ENCODE measurements at places on chromosomes 5 and 9. TPM values are rescaled to one million over a fixed set of nuclear protein-coding genes. Genes with fewer than 3 reads are reported as not detected.

ALDOB gene
- total RNA-seq, result not detected

SOHLH1 gene
- not detected for total RNA-seq

GCNT1 gene
- total RNA-seq, result 33.7 TPM

IFNA2 gene
- total RNA-seq, result not detected

DNA sequence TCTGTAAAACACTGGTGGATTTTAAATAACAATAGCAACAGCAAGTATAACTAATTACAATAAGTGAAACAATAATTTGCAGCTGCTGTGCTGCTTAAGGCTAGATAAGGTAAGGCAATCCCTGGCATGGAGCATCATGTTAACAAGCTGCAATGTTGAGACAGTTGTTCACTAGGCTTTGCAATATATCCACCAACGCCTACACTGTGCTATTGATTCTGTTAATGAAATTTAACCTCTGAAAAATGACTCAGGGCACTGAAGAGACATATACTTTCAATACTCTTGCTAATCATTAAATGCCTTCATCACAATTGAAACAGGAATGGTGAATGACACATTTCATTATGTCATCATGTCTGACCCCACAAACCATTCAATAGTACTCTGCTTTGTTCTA is 255.0 kb downstream of the EFNA5 start:
- no peak overlapping the region for H3K27ac ChIP-seq
- H3K36me3 ChIP-seq, result peaks cover 2% of the 10 kb centered on the region
- peaks cover 2% of the 10 kb centered on the region for H3K4me1 ChIP-seq
- no peak overlapping the region for H3K4me3 ChIP-seq

- H3K4me1 ChIP-seq, result no peaks in the 10 kb centered on the region
- H3K4me3 ChIP-seq, result no peak overlapping the region
- no peaks in the 10 kb centered on the region for H3K36me3 ChIP-seq
- no peak overlapping the region for H3K27ac ChIP-seq
- H3K27me3 ChIP-seq, result no peaks in the 10 kb centered on the region
- no peak for DNase-seq
Observed at GRCh38 chr9:134285215-134285845, 40.9 kb upstream of the RXRA start.

DNA sequence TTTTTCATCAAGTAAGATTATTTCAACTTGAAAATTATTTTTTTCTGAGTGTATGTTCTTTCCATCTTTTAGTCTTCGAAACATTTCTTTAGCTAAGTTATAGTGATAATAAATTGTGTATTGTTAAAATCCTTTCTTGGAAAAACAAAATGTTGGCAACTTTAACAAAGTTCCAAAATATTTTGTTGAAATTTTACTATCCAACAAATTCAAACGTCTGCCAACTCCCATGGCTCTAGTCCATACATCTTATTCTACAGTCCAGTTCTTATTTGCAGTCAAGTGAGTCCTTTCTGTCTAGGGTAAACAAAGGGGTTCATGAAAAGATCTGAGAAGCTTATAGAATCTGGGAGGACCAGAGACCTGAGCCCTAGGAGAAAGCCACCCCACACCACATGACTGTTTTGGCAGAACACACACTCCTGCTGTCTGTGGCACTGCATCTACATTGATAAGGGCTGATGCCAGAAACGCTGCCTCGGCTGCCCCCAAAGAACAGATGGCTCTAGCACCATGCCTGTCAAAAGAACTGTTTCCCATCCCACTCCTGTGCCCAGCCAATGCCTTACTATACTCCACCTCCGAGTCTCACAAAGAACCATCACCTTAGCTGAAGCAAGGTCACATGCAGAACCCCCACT is 47.5 kb downstream of the FEM1C start:
- no peaks in the 10 kb centered on the region for H3K36me3 ChIP-seq
- H3K27me3 ChIP-seq, result no peaks in the 10 kb centered on the region
- H3K4me3 ChIP-seq, result no peak overlapping the region

DNA sequence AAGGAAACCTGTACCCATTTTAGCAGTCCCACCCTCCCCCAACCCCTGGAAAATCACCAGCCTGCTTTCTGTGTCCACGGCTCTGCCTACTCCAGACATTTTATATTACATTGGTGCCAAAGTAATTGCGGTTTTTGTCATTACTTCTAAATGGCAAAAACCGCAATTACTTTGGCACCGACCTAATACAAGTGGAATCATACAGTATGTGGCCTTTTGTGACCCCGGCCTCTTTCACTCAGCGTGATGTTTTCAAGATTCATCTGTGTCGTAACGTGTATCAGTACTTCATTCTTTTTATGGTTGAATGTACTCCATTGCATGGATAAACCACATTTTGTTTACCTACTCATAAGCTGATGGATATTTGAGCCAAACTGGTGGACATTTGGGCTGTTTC is 9.7 kb upstream of the ORM1 start:
- no peak for DNase-seq
- H3K4me3 ChIP-seq, result no peak overlapping the region
- no peaks in the 10 kb centered on the region for H3K27me3 ChIP-seq
- H3K27ac ChIP-seq, result no peak overlapping the region
- no peaks in the 10 kb centered on the region for H3K4me1 ChIP-seq
- H3K36me3 ChIP-seq, result peaks cover 7% of the 10 kb centered on the region

GRCh38 chr5:142537938-142538337 is 148.0 kb downstream of the FGF1 start:
- H3K27me3 ChIP-seq, result no peaks in the 10 kb centered on the region
- H3K36me3 ChIP-seq, result peaks cover 12% of the 10 kb centered on the region
- H3K4me1 ChIP-seq, result peaks cover 2% of the 10 kb centered on the region
- H3K4me3 ChIP-seq, result no peak overlapping the region
- no peak overlapping the region for H3K27ac ChIP-seq
- no peak for DNase-seq

- H3K27ac ChIP-seq, result no peak overlapping the region
- no peak for DNase-seq
- H3K36me3 ChIP-seq, result no peaks in the 10 kb centered on the region
- no peaks in the 10 kb centered on the region for H3K27me3 ChIP-seq
- H3K4me3 ChIP-seq, result no peak overlapping the region
Observed at GRCh38 chr9:17018540-17019196, 116.2 kb upstream of the CNTLN start.

DNA sequence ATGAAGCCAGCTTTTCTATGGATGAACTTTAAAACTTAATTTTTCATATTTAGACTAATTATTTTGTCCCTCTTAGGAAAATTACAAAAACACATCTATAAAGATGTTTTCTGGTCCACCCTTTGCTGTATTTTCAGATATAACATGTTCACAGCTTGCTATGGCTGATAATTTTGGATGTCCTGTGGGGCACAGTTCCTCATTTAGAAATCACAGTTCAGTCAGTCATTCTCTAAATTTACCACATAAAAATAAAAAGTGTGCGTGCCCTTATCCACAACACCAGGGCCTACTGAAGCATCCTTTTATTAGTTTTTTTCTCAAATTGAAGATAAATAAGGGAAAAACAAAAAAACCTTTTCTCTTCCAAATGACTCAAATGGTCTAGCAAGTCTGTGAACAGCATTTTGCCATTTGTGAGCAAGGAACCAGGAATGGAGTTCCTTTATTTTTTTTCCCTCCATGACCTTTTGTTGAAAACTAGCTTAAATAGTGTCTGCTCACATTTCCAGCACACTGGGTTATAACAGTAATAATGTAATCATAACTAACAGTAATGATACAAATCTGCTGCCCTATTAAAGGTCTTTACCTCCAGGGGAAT is 87.1 kb downstream of the CEMIP2 start:
- DNase-seq, result no peak
- no peak overlapping the region for H3K4me3 ChIP-seq
- peaks cover 25% of the 10 kb centered on the region for H3K36me3 ChIP-seq
- no peak overlapping the region for H3K27ac ChIP-seq
- H3K27me3 ChIP-seq, result no peaks in the 10 kb centered on the region

GRCh38 chr5:40226906-40227305 is 452.8 kb upstream of the PTGER4 start:
- H3K4me3 ChIP-seq, result no peak overlapping the region
- no peak overlapping the region for H3K27ac ChIP-seq
- H3K27me3 ChIP-seq, result no peaks in the 10 kb centered on the region
- DNase-seq, result no peak
- no peaks in the 10 kb centered on the region for H3K4me1 ChIP-seq

DNA sequence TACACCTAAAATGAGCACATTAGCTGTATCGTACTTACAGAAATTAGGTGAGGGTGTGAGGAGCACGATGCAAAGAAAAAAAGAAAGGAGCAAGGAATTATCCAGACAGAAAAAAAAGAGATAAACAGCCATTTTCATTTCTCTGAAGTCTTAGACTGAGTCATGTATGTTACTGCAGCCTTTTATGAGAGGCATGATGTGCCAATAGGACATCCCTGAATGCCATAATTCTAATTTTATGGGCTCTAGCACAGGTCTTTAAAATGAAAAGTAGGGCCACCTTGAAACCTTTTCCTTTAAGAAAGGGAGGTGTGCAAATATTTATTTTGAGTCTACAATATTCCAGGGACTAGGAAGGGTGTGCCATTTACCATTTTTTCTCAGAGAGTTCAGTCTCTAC is 74.1 kb upstream of the PTPRD start:
- H3K27ac ChIP-seq, result no peak overlapping the region
- H3K27me3 ChIP-seq, result no peaks in the 10 kb centered on the region
- no peaks in the 10 kb centered on the region for H3K4me1 ChIP-seq
- DNase-seq, result no peak
- no peak overlapping the region for H3K4me3 ChIP-seq

DNA sequence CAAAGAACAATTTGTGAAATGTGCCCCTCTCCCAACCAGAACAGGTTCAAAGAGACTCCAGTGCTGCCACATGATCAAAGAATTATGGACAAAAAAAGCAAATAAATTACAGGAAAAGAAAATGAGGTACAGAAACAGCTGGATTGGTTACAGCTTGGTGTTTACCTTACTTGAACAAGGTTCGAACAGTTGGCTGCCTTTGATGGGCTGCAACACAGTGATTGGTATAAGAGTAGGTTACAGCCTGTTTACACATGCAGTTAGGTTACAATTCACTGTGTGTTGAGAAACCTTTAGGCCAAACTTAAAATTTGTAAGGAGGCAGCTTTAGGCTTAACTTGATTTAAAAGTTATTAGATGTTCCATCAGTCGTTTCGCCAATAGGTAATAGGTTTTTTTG is 3.4 kb upstream of the MOCS2 start:
- no peak overlapping the region for H3K27ac ChIP-seq
- H3K27me3 ChIP-seq, result no peaks in the 10 kb centered on the region
- H3K4me3 ChIP-seq, result no peak overlapping the region
- DNase-seq, result no peak

GRCh38 chr9:95635986-95636671 is 119.4 kb upstream of the PTCH1 start:
- DNase-seq, result no peak
- H3K4me3 ChIP-seq, result no peak overlapping the region
- no peaks in the 10 kb centered on the region for H3K27me3 ChIP-seq
- no peaks in the 10 kb centered on the region for H3K4me1 ChIP-seq
- H3K27ac ChIP-seq, result no peak overlapping the region
- no peaks in the 10 kb centered on the region for H3K36me3 ChIP-seq

DNA sequence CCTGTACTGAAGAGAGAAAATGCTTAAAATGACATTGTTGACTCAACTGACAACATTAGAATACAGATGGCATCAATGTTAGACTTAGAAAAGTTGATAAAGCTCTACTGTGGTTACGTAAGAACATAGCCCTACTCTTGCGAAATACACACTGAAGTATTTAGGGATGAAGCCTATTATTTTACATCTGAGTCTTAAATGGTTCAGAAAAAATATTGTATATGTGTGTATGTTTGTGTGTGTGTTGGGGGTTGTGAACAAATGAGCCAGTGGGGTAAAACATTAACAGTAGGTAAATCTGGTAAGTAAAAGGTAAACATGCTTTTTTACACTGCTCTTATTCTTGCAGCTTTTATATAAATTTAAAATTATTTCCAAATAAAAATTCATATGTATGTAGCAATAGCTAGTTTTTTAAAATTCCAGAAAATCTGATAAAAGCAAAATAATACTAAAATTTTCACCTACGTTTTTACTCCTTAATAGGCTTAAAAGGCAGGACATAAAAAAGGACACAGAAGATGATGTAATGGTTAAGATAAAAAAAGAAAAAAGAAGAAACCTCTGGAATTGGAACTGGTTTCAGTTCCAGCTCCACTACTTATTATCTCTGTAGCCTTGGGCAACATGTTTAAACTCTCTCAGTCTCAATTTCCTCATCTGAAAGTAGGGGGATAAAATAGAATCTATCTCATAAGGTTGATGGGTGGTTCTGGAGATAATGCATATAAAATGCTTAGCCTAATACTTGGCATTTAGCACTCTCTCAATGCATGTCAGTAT is 44.3 kb downstream of the GARNL3 start:
- no peaks in the 10 kb centered on the region for H3K27me3 ChIP-seq
- no peak overlapping the region for H3K27ac ChIP-seq
- H3K4me1 ChIP-seq, result no peaks in the 10 kb centered on the region
- H3K4me3 ChIP-seq, result no peak overlapping the region
- no peaks in the 10 kb centered on the region for H3K36me3 ChIP-seq

DNA sequence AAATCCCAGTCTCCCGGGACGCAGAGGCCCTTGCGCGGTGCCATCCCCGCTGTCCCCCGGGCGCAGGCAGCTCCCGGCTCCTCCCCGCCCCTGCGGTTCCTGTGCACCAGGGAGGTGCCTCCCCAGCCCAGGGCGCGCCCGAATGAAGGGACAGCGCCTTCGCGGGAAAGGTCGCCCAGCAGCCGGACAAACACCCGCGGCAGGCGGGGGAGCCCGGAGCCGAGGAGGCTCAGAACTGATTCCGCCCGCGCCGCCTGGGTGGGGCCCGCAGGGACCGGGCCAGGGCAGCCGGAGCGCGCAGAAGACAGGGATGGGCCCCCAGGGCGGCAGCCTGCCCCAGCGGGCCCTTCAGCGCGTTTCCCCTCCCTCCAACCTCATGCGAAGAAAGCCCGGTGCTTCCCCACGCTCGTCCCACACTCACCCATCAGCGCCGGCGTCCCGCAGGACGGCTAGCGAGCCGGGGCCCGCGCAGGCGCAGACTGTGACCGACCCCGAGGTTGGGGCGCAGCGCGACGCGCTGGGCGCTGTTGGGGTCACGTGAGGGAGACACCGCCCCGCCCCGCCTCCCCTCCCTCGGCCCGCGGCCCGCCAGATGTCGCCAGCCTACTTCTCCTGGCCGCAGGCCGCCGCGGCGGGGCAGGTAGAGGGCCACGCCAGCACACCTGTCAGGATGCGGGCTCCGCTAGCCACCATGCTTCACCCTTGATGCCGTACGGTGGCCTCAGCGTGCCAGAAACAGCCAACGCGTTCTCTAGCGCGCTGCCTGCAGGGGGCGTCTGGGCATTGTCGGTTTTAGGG is at the start of gene SLC25A51:
Gene SLC25A51, minus strand, starts transcription at position 481 of the 798 bp plus-strand sequence. CDS start 15,577 bp downstream, outside the sequence.
- DNase-seq, result peak; percentile 95
- no peaks in the 10 kb centered on the region for H3K27me3 ChIP-seq
- H3K27ac ChIP-seq, result no peak within 1 kb of the TSS

DNA sequence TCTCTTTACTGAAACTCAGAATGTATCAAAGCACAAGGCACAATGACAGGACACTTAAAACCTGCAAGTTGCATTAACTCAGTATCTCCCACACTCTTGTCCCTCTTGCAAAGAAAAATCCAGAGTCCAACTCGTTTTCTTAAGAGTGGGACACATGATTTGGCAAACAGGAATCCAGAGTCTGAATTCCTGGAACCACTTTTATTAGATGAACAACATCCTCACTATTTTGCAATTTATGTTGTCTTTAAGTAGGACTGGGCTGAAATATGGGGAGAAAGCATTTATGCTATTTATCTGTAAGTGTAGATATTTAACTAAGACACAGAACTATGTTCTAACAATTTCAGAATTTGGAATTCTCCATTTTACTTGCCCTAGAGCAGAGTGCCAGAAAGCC is 69.1 kb downstream of the ABCA1 start:
- H3K4me1 ChIP-seq, result peaks cover 11% of the 10 kb centered on the region
- no peak overlapping the region for H3K27ac ChIP-seq
- peaks cover 37% of the 10 kb centered on the region for H3K36me3 ChIP-seq
- H3K4me3 ChIP-seq, result no peak overlapping the region

GRCh38 chr5:75243100-75243499 is 6.4 kb upstream of the ANKRD31 start:
- no peaks in the 10 kb centered on the region for H3K27me3 ChIP-seq
- H3K4me3 ChIP-seq, result no peak overlapping the region
- peaks cover 3% of the 10 kb centered on the region for H3K4me1 ChIP-seq
- H3K27ac ChIP-seq, result no peak overlapping the region
- H3K36me3 ChIP-seq, result no peaks in the 10 kb centered on the region
